ENCODE measurements at places on chromosomes 6 and 20.

GRCh38 chr6:37570482-37571133, 70.9 kb upstream of the CCDC167 start:
- DNase-seq = no peak

- no peak for DNase-seq
Observed at GRCh38 chr6:24822696-24823095, 24.0 kb upstream of the ARMH2 start.

- peak; percentile 6 for DNase-seq
Observed at GRCh38 chr20:9392892-9393857, 121.2 kb upstream of the LAMP5 start.

GRCh38 chr6:138572885-138573284, 73.6 kb upstream of the NHSL1 start:
- DNase-seq = no peak

DNA sequence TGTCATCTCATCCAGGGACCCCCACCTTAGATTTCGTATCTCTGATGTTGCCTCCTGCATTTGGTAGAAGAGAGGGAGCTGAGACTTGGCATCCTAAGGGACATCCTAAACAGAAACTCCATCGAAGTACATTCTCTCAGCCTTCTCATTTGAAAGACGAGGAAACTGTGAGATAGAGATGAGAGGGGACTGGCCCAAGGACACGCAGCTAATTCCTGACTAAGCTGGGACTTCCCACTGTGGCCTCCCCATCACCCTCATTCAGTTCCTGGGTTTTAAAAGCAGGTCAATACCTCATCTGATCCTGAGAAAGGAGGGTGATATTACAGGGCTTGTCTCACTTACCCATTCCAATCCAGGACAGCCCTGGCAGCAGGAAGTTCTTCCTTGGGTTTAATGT, 855 bp upstream of the WFDC5 start:
- no peak for DNase-seq

GRCh38 chr6:131911951-131912350, 39.2 kb downstream of the CCN2 start:
- DNase-seq = no peak

- peak; percentile 34 for DNase-seq
Observed at GRCh38 chr6:145756170-145756662, 20.9 kb upstream of the EPM2A start.

GRCh38 chr6:10421921-10422736, 7.3 kb upstream of the TFAP2A start:
- no peak for DNase-seq

DNA sequence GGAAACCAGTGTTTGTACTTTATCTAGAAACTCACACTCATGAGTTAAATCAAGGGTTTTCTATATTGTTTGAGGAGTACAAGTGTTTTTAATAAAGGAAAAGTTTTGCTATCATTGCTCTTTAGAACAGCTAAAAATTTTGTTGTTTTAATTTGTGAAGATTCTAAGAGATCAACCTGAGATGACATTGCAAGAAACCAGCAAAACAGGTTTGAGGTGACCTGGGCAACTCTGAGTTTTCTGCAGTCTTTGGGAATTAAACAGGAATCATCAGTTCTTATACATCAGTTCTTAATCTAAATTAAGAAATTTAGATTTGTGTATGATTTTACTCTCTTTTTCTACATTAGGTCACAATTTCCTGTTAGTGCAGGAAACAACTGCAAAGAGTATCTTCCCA, 114.5 kb downstream of the JAG1 start:
- DNase-seq = no peak

- DNase-seq = peak; percentile 77
Observed at GRCh38 chr20:32583581-32584070, 1.5 kb downstream of the NOL4L start.

- DNase-seq = no peak
Observed at GRCh38 chr20:59835057-59835447, 98.4 kb downstream of the SYCP2 start.

DNA sequence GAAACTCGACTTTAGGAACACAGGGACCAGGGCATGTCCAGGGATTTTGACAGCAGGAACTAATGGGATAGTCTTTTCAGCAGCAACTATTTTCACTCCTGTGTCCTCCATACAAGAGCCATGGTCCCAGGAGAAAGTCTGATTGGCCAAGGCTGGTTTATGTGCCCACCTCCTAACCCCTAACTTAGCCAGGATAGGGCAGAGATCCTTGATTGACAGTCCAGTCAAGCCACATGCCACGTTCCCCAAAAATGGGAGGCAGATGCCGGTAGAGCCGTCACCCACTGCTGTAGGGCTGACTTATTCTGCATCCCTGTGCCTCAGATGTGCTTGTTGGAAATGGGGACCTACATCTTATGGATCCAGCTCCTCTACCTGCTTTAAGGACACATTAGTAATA, 22.3 kb downstream of the SLC2A10 start:
- DNase-seq = peak; percentile 49

GRCh38 chr6:57040011-57040410, 6.5 kb upstream of the KIAA1586 start:
- no peak for DNase-seq

GRCh38 chr20:60034231-60035110, 76.2 kb downstream of the CDH26 start:
- no peak for DNase-seq

DNA sequence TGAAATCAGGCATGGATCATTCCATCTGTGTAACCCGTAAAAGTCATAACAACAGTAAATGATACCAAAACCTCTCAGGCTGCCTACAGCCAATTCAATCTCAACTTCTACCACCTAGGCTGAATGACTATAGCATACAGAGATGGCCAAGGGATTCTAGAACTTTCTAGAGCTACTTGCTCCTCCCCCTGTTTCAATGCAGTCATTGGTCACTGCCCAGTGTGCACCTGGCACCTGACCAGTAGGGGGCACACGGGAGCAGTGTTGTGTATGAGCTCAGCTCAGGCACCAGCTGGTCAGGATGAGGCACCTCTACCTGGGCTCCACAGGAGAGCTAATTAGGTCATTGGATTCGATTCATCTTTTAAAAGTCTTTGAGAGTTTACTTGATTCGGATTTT, 86.2 kb downstream of the PLEKHG1 start:
- DNase-seq = peak; percentile 71

GRCh38 chr6:148885136-148885865, 138.5 kb downstream of the UST start:
- no peak for DNase-seq

DNA sequence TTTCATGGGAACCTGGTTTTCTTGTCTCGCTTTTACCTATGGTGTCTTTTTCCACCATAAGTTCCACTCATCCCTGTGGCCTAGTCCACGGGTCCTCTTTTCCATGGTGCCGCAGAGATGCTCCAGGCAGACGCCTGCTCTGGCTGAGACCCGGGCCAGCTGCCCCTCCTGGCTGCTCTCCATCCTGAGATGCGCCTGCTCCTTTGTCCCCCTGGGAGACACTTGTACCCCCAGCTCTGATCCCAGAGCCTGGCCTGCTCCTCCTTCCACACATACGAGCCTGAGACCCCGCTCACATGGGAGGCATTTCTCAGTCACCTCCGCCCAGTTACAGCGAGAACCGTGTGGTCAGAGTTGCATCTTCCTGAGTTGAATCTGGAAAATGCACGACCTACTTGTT, 29.6 kb downstream of the RNASET2 start:
- no peak for DNase-seq

DNA sequence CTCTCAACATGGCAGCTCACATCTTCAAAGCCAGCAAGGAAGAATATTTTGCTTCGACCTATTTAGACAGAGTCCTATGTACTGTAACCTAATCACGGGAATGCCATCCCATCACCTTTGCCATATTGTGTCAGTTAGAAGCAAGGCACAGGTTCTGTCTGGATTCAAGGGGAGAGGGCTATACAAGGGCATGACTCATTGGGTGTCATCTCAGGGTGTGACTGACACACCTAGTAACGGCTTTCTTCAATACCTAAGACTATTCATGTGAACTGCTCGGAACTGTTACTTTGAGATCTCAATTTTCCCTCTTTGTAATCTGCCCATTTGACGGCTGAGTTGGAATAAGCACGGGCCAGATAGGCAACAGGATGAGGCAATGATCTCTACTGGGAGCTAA, 135.6 kb upstream of the HDGFL1 start:
- no peak for DNase-seq

DNA sequence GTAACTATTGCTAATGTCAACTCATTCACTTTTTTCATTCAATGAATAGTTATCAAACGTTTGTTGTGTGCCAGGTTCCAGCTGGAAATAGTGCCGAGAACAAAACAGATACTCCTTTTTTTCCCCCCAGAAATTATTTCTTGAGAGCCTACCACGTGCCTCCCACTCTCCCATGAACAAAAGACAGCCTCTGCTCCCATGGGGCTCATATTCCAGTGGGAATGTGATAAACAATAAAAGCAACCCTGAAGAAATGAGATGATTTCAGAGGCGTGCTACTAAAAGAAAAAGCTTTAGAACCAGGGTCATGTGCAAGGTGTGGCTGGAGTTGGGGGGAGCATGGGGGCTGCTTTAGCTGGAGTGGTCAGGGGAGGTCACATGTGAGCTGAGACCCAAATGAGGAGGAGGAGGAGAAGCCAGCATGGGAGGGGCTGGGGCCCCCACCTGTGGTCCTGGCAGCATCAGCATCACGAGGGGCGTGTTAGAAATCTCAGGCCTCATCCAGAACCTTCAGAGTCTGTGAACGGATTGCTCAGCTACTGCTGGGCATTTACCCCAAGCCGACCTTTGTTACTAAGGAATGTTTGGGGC, 157.4 kb downstream of the EYA2 start:
- no peak for DNase-seq

GRCh38 chr20:63176034-63176426, 39.9 kb downstream of the YTHDF1 start:
- DNase-seq = no peak

Data from K562 (cell line).